ENCODE measurements at places on chromosomes 6 and 20. TPM values are rescaled to one million over a fixed set of nuclear protein-coding genes. Genes with fewer than 3 reads are reported as not detected.

Gene RIMS4
- total RNA-seq = 0.13 TPM

GRCh38 chr20:35984382-35984781 is 16.0 kb downstream of the CNBD2 start:
- DNase-seq = no peak

Gene C20orf204
- total RNA-seq = 3.8 TPM

Gene CLPSL2
- total RNA-seq = not detected

Gene PHACTR3
- 0.50 TPM for total RNA-seq

DNA sequence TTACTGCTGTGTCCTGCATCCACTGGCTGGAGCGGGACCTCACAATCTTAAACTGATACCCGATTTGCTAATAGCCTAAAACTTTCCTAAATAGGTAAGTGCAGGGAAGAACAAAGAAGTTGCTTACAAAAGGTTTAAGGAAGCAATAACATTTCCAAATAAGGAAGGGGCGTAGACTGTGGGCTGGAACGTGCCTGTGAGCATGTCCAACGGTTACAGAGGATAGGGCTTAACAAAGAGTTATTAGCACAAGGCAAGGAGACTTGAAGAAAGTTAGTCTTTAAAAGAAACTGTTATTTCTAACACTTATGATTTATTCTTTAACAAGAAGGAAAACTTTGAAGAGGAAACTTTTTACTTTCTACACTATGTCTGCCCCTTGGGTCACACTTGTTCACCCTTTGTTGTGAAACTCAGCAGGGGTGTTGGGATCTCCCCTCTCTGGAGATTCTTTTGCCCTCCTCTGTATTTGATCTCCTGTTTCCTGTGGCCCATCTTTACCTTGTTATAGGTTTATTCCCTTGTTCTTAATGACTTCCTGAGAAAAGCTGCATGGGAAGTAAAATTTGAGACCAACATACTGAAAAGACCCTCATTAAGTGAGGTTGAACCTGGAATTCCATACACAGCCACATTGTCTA is 28.7 kb downstream of the KAT14 start:
- no peak for DNase-seq

DNA sequence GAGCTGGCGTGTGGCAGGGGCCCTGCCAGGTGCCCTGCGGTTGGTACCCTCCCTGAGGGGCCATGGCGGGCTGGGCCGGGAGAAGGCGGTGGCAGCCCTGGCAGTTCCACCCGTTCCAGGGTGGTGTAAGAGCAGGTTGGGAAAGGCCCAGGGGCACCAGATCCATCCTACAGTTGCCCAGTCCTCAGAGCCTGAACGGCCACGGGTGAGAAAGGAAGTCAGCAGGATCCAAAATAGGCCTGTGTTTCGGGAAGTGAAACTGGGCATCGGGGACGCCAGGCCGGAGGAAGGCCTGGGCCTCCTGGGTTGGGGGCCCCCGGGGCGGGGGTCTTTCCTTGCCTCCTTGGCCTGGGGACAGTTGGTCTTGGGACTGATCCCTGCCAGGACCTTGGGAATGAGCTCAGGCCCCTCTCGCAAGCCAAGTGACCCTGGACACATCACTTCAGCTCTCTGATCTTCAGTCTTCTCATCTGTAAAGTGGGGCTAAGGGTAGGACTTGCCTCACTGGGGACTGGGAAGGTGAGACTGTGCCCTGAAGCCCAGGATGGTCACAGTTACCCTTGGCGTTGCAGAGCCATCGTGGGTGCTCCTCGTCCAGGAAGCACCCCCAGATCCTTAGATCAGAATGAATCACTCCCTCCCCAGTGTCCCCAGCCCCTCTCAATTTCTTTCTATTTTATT is 18.1 kb upstream of the NOL4L start:
- no peak for DNase-seq

Data from PC-9 (cell line).